Forelimb muscle (tissue), 1 donor: ENCODE measurements at places on chromosomes 2 and 18. TPM values are rescaled to one million over a fixed set of nuclear protein-coding genes. Genes with fewer than 3 reads are reported as not detected.

DNA sequence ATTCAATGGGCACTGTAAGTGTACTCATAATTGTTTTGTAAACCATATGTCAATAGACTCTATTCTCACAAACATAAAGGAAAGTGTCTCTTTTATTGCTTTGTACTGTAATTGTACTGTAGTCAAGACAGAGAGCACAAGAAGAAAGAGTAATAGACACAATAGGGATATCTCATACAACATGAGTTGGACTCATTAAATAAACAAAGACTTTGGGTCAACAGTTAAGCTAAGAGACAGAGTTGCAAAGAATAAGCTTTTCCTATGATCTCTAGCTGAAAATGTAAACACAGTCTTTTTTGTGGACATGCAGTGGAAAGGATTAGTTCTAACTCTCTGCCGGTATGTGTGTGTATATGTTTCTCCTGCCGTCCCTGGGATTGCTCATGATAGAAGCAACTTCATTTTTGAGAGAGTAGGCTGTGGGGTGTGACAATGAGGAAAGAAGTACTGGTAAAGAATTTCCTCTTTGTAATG, 13.9 kb upstream of the KYNU start:
- no peak for DNase-seq

GRCh38 chr2:180978903-180979748, 1.3 kb upstream of the UBE2E3 start:
- no peak for DNase-seq

DNA sequence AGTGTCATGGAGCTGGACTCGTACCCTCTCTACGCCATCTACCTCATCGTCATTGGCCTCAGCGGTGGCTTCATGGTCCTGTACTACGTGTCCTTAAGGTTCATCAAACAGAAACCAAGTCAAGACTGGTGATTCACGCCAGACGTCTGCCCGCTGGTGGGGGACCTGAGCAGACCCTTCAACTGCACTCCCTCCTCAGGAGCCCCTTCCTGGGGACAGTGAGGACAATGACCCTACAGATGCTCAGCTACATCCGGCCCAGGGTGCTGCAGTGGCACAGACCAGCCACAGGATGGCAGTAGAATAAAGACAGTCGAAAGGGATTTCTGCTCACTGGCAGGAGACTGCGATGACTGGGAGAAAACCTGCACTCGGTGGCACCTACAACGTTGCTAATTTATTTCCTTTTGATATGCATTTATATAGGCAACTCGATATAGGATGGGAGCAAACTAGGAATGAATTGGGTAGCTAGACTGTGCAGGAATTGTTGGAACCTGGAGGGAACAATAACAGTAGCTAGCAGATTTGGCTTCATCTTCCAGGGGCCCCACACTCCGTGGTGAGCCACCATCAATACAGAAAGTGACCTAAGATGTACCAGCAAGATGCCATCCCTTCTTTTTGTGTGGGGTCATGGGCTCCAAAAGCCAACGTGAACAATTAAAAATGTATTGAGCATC, 39.2 kb downstream of the ABCG8 start:
- no peak for DNase-seq

GRCh38 chr2:75025633-75026380, 67.4 kb downstream of the POLE4 start:
- no peak for DNase-seq

GRCh38 chr2:159129824-159130223, 156.7 kb downstream of the WDSUB1 start:
- no peak for DNase-seq

DNA sequence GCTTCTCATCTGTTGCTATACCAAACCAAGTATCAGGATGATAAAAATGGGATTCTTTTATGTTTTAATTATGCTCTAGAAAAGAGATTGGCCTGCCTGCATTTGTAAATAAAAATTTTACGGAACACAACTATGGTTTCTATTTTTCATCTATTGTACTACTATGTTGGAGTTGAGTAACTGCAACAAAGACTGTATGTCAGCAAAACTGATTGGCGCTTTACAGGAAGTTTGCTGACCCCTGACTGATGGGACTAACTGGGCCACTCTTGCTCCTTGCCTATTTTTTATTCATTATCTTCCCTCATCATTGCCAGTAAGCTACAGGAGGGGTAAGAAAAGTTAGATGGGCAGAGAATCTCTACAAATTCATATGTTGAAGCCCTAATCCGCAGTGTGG, 242.3 kb downstream of the FSIP2 start:
- no peak for DNase-seq

GRCh38 chr18:57738078-57738477, 65.0 kb downstream of the ATP8B1 start:
- DNase-seq, result no peak

The PDE11A gene
- 1.00 TPM for polyA plus RNA-seq

The USP40 gene
- polyA plus RNA-seq, result 21.3 TPM

GRCh38 chr2:71602581-71602980, 149.2 kb downstream of the DYSF start:
- DNase-seq, result no peak

The UGT1A1 gene
- polyA plus RNA-seq, result 0.08 TPM
